EH (cell line): ENCODE measurements at places on chromosomes 1 and 21.

- no peak for DNase-seq
Observed at GRCh38 chr1:65846866-65847265, 54.2 kb downstream of the PDE4B start.

GRCh38 chr1:64025051-64025450 is 178.4 kb upstream of the UBE2U start:
- no peak for DNase-seq

- no peak for DNase-seq
Observed at GRCh38 chr21:26534517-26534916, 38.6 kb downstream of the CYYR1 start.

DNA sequence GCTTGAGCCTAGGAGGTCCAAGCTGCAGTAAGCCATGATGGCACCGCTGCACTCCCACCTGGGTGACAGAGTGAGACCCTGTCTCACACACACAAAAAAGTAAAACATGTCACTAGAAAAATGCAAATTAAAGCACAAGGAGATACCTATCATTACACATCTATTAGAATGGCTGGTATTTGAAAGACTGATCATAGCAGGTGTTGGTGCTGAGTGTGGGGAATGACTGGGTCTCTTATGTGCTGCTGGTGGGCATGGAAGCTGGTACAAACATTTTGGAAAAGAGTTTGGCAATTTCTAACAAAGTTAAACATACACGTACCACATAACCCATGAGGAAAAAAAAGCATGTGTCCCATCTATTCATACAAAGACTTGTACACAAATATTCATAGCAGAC is 142.1 kb upstream of the ZBTB40 start:
- DNase-seq = no peak

DNA sequence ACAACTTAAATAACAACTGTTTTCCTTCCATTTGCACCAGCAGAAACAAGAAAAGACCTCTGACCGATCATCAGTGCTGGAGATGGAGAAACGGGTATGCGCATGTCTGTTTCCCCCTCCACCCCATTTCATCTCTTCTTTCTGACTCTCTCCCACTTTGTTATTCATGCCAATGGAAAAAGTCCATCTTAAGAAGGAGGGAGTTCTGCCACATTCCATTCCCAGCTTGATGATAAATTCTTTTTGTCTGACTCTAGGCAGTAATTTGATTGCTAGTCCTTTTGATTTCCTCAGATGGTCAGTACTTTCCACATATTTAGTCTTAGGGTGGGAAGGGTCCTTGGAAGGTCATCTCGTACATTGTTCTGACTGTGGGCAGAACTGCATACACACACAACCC is 142.5 kb downstream of the SYT2 start:
- DNase-seq = peak; percentile 90

- DNase-seq = peak; percentile 76
Observed at GRCh38 chr1:154324669-154325582, at the start of gene ATP8B2. ATP8B2 (plus strand) TSS chr1:154325525; CDS start chr1:154328142, 2,617 bp downstream.

- DNase-seq = peak; percentile 91
Observed at GRCh38 chr1:115210302-115210711, 121.0 kb upstream of the TSPAN2 start.

DNA sequence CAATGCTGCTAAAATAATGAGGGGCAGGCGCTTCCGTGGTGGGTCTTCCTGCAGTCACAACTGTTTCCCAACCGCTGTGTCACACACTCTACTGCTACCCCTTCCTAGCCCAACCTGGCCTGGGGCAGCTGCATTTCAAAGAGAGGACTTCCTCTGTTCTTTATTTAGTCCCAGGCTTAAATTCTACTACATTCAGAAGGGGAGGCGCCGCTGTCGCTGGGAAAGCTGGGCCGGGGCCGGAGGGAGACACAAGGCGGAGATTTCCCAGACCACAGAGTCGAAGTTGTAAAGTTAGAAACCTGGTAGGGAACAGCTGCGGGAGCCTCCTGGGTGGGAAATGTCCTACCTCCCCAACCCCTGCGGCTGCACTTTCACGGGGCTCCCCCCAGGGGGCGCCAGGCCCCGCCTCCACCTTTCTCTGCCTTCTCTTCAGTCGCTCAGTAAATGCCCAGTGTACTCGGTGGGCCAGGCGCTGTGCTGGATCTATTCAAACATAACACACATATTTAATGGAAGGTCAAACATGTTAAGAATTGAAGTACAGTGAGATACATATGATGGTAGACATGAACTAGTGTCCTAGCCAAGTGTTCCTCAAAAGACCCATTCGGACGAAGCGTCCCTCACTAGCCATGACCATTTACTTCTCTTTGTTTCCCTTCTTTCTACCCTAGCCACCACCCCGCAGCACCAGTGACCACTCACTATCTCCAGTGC is 23.1 kb downstream of the DYRK3 start:
- DNase-seq = peak; percentile 33

- DNase-seq = no peak
Observed at GRCh38 chr1:109167001-109167506, 46.7 kb upstream of the SARS1 start.

- no peak for DNase-seq
Observed at GRCh38 chr1:222953585-222953984, 138.7 kb downstream of the DISP1 start.
